ENCODE measurements at places on chromosomes 1 and 21.

DNA sequence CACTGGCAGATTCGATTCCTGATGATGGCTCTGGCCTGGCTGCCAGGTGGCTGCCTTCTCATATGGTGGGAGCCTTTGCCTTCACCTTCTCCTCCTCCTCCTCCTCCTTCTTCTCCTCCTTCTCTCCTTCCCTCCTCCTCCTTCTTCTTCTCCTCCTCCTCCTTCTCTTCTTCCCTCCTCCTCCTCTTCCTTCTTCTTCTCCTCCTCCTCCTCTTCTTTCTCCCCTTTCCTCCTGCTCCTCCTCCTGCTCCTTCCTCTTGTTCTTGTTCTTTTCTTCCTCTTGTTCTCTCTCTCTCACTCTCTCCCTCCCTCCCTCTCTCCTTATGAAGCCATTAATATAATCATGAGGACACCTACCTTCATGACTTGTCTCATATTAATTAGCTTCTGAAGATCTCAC, 278.7 kb downstream of the CAMTA1 start:
- DNase-seq = no peak

GRCh38 chr1:208648146-208648545, 404.0 kb upstream of the PLXNA2 start:
- DNase-seq = no peak

DNA sequence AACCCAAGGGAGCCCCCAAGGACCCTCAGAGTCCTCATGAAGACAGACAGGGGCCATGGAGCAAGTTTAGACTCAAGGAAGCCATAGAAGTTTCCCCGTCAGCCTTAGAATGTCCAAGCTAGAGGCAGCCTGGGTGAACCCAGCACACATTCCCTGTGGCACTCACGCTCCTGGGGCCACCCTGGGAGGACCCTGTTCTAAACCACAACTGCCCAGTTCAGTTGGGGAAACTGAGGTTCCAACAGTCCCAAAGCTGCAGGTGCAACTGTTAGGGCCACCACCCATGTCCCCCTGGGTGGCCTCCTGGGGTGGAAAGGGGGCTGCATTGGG, 9.3 kb downstream of the WNT3A start:
- no peak for DNase-seq

DNA sequence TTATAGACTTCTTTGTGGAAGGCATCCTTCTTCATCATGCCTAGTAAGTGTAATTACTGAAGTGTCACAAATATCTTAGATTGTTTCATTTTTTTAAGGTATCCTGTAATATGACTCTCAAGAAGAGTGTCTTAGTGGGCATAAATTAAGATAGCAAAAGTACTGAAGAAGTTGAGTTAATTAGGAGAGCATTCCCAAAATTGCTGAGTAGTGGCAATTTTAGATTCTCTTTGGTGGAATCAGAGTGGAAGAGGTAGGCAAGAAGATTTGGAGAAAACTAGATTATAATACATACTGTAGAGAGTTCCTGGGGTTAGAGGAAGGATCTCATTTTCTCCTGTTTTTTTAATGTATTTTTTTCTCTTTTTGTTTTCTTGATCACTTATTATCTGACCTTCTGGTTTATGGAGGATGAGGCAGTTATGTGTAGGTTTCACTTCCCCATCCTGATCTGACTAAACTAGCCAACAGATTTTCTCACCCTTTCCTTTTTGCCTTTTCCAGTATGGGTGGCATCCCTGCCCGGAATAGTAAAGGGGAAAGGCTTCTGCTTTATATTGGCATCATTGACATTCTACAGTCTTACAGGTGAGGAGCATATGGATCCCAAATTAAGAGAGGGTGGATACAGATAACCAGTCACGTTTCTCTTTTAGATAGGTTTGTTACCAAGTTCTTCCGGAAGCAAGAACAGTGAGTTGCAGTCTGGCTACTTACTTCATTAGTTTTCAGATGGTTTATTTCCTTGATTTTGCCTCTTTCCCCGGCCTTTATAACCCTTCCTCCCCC, 16.7 kb upstream of the PSMD4 start:
- DNase-seq = no peak

GRCh38 chr1:63675420-63675931, 82.3 kb downstream of the PGM1 start:
- DNase-seq = no peak

GRCh38 chr1:22619252-22619651, 17.2 kb upstream of the C1QA start:
- no peak for DNase-seq

GRCh38 chr1:97845805-97846204, 75.0 kb downstream of the DPYD start:
- DNase-seq = no peak

DNA sequence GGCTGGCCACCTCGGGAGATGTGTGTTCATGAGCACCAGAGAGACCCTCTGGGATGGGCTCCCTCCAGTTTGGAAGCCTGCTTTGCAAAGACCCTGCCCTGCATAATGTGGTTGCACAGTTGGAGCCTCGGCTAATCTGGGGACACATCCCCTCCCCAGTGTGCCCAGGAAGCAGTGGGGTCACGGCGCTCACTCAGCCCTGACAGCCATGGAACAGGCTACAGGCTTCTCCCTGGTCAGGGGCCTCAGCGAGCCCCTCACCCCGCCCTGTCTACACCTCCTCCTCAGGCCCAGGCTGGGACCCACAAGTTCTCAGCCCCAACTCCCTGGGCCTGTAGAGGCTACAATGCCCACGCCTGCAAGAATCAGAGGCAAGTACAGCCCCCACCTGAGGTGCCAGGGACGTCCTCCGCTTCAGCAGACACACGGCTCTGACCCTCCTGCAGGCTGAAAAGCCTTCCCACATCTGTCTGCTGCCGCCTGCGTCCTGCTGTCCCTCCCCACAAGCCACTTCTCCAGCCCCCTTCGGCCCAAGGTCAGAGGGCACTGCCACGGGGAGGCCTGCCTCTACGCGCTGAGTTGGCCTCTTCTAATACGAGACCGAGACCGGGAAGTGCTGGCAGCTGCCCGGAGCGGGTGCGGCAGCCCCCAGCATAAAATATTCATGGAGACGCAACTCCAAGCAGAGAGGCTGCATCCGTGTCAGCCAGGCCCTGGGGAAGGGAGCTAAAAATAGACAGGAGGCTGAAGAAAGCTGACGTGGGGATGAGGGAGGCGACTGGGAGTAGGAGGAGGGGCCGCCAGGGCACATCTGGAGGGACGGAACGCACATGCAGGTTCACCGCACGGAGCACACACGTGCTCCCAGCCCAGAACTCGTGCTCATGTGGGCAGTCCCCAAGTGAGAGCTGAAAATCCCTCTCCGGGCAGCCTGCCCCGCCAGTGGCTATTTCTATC, 15.2 kb upstream of the GPR153 start:
- no peak for DNase-seq

- peak; percentile 67 for DNase-seq
These were observed 2.1 kb upstream of the AHDC1 start for GRCh38 chr1:27605796-27606707.

DNA sequence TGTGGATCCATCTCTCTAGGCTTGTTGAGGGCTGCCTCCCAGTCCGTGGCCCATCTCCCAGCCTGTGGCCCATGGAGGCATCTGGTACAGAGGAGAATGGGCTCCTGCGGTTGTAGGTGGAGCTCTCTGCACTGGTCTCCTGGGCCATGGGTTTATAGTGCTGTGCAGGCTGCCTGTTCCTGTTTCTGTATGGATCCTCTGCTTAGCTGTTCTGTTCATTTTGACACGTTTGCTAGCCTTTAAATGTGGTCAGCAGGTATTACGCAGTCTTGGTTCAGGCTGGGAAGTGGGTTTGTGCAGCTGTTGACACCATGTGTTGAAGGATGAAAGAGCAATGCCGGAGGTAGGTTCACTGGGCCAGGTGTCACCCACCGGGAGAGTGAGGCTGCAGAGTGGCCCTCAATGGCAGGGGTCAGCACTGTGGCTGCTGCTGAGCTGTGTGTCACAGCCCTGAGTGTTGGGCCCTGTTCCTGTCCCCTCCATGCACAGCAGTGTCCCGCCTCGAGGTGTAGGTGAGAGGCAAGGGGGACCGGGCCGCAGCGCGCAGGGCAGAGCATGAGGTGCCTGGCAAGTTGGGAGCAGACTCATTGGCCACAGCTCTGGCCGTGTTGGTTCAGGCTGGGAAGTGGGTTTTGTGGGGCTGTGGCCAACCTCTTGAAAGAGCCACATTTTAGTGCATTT, 39.0 kb downstream of the SNAP47 start:
- DNase-seq = peak; percentile 40

GRCh38 chr1:238488401-238488800, 597.7 kb upstream of the ZP4 start:
- no peak for DNase-seq

- no peak for DNase-seq
These were observed 199.4 kb upstream of the PTBP2 start for GRCh38 chr1:96521994-96522760.

- DNase-seq = no peak
These were observed 12.2 kb upstream of the ACTRT2 start for GRCh38 chr1:3009021-3009420.

- DNase-seq = no peak
These were observed 18.5 kb downstream of the TNFRSF1B start for GRCh38 chr1:12185036-12185917.
